ENCODE measurements at places on chromosomes 6 and 20.

- peak; percentile 63 for DNase-seq
Measured at GRCh38 chr6:11971154-11971553, 41.0 kb upstream of the HIVEP1 start.

DNA sequence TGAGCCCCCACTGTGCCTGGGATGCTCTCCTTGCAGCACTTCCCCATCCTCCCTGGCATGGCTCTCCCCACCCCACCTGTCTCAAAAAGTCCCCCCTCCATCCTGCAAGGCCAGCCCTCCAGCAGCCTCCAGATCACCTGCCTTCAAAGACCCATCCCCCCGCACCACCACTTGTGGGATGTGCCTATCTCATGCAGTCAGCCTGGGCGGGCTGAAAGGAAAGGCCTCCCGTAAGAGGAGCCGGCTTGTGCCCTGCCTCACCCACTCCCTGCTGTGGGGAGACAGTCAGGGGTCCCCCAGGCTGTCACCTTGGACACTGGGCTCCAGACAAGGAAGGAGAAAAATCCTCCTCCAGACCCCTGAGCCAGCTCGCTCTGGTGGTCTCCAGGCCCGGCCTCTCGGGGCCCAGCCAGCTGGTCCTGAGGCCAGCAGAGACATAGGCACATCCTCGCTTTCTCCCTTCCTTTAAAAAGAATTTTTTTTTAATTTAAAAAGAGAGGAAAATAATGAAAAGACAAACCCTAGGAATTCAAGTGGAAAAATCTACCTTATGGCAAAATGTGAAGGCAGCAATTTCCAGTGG lies 77.3 kb downstream of the GRM4 start:
- DNase-seq: no peak

DNA sequence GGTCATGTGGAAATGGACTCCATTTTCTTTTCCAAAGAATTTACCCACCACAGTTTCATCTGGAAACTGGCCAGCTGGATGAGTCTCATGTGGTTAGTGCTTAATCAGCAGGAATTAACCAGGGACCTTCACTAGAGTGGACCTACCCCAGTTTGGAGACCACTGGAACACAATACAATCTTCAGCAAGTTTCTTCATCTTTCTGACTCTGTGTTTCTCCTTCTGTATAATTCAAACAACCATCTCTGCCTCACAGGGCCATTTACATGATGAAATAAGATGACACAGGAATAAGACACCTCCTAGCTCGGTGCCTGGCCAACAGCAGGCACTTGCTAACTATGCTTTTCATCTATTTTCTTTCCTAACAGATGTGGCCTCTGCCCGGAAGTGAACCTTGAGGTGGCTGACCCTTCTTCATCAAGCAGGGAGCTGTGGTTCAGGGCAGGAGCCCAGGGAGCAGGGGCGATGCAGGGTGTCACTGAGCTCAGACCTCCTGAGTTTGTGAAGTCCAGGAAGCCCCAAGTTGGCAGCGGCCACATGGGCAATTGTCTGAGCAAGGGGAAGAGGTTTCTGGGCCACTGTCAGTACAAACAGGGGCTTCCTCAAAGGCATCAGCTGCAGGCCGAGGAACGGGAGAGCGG lies 98.8 kb downstream of the SOD2 start:
- peak; percentile 25 for DNase-seq

GRCh38 chr6:76885861-76886301 lies 577.4 kb downstream of the HTR1B start:
- DNase-seq: peak; percentile 64

DNA sequence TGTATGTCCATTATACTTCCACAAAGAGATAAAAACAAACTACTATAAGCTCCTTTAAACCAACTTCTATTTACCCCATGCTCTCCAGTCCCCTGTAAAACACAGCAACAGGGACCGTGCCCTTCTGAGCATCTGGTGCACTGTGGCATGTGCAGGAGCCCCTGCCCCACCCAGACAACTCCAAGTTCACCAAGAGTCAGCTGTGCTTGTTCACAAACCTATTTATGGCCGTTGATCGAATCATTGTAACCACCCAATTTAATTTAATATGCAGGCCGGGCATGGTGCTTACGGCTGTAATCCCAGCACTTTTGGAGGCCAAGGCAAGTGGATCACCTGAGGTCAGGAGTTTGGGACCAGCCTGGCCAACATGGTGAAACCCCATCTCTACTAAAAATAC lies 13.7 kb upstream of the BLCAP start:
- DNase-seq: no peak

- DNase-seq: no peak
Measured at GRCh38 chr20:37764333-37764935, 70.6 kb downstream of the CTNNBL1 start.

DNA sequence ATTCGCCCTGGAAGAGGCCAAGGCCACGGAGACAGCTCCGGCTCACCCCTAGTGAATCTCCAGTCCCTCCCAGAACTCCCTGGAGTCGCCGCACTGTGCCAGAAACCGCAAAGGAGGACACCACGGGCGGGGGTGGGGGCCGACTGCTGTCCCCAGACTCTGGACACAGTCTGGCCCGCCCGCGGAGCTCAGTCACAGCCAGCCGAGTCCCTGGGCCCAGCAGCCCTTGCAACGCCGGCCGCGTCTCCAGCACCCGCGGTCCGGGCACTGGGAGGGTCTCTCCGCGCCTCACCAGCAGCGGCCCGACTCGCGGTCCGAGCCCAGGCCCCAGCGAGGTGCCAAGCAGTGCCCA lies 518 bp downstream of the PEX6 start:
- no peak for DNase-seq

DNA sequence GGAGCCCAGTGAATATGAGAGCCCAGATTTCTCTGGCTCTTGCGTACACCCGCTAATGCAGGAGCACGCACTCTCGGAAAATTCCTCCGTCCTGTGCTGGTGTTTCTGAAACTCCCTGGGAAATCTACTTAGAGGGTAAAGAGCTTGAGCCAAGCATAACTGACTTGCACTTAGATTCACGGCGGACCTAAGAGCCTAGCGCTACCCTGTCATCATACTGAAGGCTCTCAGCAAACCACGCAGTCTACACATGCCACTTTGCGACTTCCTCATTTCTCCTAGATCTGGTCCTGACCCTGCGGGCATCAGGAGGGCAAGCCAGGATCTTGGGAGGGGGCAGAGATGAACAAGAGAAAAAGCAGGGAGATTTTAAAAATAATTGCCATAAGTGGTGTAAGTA lies 324.7 kb downstream of the CD83 start:
- no peak for DNase-seq

DNA sequence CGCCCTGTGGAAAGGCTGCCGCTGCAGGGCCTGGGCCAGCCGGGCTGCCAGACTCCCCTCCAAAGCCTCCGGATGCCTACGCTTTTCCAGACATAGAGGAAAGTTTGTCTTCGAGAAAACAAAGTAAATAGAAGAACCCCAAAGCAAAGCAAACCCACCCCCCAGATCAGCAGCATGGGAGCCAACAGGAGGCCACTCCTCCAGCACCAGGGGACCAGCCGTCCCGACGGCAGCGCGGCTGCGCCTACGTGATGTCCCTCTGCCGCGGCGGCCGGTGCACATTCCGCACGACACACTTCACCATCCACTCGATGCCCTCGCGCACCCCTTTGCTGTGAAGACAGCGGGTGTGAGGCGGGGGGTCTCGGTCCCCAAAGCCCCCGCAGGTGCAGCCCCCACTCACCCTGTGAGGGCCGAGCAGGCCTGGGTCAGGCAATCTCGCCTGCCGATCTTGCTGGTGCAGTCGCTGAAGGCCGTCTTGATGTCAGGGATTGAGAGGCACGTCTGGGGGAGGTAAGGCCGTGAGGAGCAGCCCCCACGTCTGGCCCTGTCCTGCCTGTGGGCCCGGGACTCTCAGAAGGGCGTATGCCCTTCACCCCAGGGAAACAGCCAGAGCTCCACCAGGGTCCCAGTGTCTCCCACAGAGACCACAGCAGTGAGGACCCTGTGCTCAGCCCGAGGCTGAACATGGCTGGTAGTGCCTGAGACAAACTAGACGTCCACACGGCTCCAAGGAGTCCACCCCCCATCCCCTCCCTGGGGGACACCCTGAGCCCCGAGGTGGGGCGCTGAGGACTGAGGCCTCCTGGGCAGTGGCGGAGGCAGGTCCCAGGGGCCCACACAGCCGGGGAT lies 4.0 kb downstream of the TNFRSF6B start:
- no peak for DNase-seq

GRCh38 chr6:82246370-82246769 lies 1.2 kb downstream of the IBTK start:
- DNase-seq: no peak

All from skeletal muscle cell (primary cell).